Activated CD4-positive, alpha-beta memory T cell treated with anti-CD3 and anti-CD28 coated beads, Interleukin-2, amount 10 ng/mL, durations not matched to agents 7 days and 5 days (primary cell): ENCODE measurements at places on chromosomes 3 and 15. TPM values are rescaled to one million over a fixed set of nuclear protein-coding genes. Genes with fewer than 3 reads are reported as not detected.

Gene ATP10A
- total RNA-seq: 35.8 TPM

Gene ST3GAL6
- total RNA-seq: not detected

Gene GOLGA8M
- total RNA-seq: 2.2 TPM

Gene CRABP1
- total RNA-seq: not detected

Gene C2CD4A
- 0.40 TPM for total RNA-seq

Gene TRPC1
- total RNA-seq: 3.0 TPM

Gene FAM219B
- 103 TPM for total RNA-seq

Gene WNT5A
- not detected for total RNA-seq

Gene STRA6
- total RNA-seq: not detected

Gene CDC25A
- total RNA-seq: 20.1 TPM

Gene KLF15
- not detected for total RNA-seq

Gene EPHA3
- 0.05 TPM for total RNA-seq

Gene CGNL1
- total RNA-seq: not detected

Gene MASP1
- total RNA-seq: not detected

Gene TNNC1
- 2.5 TPM for total RNA-seq

Gene HGD
- 0.43 TPM for total RNA-seq

Gene HTR3E
- total RNA-seq: not detected

Gene SUSD5
- not detected for total RNA-seq

Gene IVD
- 38.1 TPM for total RNA-seq

Gene ECE2
- total RNA-seq: not detected

Gene CRELD1
- total RNA-seq: 17.1 TPM

Gene CCR8
- 7.9 TPM for total RNA-seq

Gene ACAD11
- 9.0 TPM for total RNA-seq

Gene SCN11A
- total RNA-seq: not detected

Gene GPR160
- total RNA-seq: 13.8 TPM

Gene TMEM40
- not detected for total RNA-seq

Gene ZWILCH
- 28.9 TPM for total RNA-seq

Gene TRPM1
- not detected for total RNA-seq

Gene DAZL
- total RNA-seq: not detected

Gene CCR9
- total RNA-seq: 0.28 TPM

Gene IMPDH2
- total RNA-seq: 133 TPM

Gene UPK1B
- total RNA-seq: not detected

Gene UBAP1L
- 3.3 TPM for total RNA-seq

Gene DNAH12
- total RNA-seq: 0.05 TPM

Gene MOBP
- total RNA-seq: not detected

Gene HYAL2
- total RNA-seq: 6.7 TPM

Gene PPP1R14D
- not detected for total RNA-seq

Gene IDH3A
- 73.5 TPM for total RNA-seq

Gene CHST13
- not detected for total RNA-seq

Gene ZNF501
- total RNA-seq: 2.5 TPM

Gene TRIM42
- not detected for total RNA-seq
